ENCODE measurements at places on chromosomes 3 and 15.

- DNase-seq, result no peak
These were observed 10.6 kb downstream of the TPM1 start for GRCh38 chr15:63052961-63053698.

- DNase-seq, result no peak
These were observed 8.6 kb upstream of the RPL29 start for GRCh38 chr3:52004163-52004787.

DNA sequence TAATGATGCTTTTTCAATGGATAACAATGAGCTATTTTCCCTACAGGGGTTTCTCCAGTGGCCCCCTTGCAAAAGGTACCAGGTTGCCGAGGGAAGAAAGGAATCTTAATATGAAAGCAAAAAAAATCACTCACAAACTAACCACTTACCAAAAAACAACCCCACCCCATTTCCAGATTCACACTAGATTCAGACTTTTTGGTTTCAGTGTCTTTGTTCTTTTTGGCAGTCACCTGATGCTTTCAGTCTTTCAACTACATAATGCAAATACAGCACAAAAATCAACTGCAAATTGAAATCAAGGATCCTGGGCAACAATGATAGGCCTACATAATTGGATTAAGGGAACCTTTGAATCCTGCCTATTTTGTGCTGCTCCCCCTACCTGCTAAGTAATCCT lies 71.1 kb upstream of the RAP2B start:
- no peak for DNase-seq

DNA sequence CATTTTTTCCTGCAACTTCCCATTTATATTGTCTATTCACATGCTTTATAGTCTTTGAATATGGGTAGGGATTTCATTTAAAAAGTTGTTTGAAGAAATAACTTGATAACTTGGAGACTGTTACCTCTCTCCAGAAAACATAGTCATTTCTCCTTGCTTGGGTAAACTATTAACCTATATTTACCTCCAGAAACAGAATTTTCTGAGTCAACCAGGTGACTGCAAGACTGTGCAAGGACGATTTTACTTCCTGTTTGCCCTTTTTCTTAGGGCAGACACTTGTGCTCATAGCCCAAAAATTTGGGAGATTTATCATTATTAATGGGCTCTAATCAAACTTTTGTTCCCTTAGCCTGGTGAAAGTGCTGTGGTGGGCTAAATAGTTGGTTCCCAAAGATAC lies 14.3 kb upstream of the MOBP start:
- no peak for DNase-seq

DNA sequence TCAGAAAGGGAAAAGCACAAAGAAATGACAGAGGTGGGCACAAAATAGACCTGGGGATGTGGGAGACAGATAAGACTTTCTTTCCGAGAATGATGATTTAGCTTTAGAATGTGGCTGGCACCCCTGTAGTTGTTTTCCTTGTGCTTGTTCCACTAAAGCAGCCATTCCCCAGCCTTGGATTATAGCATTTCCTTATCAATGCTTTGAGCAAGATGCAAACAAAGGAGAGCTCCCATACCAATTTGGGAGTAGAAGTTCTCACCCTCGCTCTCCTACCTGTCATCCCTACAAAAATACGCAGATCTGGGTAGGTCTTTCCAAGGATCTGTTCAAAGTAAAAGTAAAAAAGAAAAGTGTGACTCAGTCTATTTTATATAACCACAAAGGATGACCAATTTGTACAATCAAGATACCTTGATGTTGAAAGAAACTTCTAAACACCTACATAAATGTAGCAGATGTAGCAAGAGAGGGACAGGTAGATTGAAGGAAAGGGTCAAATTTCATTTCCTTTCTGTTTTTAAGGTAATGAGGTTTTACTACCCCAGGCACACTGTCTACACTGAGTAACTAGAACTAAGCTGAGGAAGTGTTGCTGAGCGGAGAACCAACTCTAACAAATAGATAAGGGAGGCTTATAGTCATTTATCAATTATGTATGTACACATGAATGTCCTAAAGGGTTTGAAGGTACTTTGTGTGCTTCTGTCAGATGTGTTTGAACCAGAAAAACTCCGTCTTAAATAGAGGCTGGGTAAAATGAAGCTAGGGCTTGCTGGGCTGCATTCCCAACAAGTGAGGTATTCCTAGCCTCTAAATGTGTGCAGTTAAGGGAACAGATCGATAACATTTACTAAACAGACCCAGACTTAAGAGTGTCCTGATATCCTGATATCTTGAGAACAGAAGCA lies 91.1 kb upstream of the LRRN1 start:
- no peak for DNase-seq

DNA sequence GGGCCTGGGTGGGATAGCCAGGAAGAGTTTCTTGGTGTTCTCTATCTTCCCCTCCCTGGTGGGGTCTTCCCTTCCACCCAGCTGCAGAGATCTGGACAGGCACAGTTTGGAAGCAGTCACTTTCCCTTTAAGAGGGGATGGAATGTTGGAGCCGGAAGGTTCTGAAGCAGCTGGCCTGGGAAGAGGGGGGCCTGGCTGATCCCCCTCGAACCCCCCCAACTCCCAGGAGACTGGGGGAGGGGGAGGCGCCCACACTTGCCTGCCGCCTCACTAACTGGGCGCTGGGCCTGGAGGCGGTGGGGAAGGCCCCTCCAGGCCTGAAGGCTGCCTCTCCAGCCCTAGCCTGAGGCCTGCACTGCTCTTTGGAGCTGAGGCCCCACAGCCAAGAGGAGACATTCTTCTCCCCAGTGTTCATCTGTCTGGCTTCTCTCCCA lies 1.4 kb downstream of the DVL3 start:
- no peak for DNase-seq

DNA sequence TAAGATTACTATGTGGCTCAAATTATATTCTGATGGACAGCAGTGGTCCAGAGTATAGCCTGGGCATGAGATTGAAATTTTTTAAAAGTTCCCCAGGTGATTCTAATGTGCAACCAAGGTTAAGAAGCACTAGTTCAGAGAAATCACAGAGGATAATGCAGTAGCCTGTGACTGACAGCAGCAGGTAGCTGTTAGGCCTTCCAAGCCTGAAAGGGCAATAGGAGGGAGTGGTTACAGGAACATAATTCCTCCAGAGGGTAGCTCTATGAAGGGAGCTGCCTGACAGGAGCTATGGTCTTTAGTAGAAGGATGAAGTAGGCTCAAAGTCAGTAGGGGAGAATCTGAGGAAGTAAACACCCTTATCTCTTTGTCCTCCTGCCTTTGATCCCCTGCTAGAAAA lies 342.9 kb upstream of the PPP2R3A start:
- DNase-seq, result no peak

DNA sequence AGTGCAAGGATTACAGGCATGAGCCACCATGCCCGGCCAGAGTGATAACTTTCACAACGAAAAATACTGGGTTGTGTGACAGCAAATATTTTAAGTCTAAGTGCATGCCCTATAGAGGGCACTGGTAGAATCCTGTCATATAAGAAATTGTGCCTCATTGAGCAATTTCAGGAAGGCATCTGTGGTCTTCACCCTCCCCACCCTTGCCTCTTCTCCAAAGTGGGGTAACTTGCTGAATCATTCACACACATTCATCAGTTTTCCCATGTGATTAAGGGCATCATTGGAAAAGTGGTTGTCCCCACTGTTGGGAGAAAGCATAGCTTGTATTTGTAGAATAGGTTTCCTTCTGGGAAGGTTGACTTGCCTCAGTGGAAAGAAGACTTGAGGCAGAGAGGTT lies 9.2 kb downstream of the MITF start:
- no peak for DNase-seq

DNA sequence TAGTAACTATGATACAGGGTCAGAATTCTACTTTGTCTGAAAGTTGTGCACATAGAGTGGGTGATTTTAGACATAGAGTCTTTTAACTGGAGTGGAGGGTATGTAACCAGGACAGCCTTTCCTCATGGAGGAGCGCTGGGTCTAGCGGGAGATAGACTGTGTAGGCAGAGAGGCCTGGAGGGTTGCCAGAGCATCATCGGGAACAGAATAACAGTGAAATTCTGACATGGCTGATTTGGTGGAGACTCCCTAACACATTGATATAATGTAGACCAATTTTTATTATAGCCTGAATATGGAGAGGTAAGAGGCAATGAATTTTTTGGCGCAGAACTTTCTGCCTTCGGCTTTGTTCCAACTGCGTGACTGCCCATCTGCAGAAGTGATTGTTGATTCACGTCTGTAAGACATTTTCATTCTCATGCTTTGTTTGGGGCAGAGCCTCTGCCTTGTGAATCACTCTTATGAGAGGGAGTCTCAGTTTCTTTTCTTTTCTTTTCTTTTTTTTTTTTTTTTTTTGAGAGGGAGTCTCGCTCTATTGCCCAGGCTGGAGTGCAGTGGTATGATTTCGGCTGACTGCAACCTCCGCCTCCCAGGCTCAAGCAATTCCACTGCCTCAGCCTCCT lies 16.0 kb downstream of the LPP start:
- DNase-seq, result no peak

GRCh38 chr15:92146511-92147150 lies 247.1 kb upstream of the ST8SIA2 start:
- no peak for DNase-seq

GRCh38 chr15:57947781-57948180 lies 117.7 kb downstream of the ALDH1A2 start:
- DNase-seq, result no peak

DNA sequence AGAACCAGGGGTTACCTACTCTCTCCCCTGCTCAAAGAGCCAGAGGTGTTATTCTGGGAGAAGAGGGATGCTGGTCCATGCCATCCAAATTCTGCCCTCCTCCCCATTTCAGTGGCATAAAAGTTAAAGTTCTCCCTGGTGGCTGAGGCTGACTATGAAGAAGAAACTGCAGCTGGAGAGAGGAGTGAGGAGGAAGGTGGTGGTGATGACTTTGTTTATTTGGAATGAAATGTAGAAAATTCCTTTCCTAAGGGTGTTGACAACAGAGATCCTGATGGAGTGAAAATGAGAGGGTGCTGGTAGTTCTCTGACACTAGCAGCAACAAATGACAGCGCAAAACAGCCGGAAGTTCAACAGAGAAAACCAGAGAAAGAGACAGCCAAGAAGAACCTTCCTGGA lies 100.4 kb downstream of the PCCB start:
- DNase-seq, result no peak

GRCh38 chr3:55965776-55966175 lies 478.7 kb upstream of the WNT5A start:
- no peak for DNase-seq

DNA sequence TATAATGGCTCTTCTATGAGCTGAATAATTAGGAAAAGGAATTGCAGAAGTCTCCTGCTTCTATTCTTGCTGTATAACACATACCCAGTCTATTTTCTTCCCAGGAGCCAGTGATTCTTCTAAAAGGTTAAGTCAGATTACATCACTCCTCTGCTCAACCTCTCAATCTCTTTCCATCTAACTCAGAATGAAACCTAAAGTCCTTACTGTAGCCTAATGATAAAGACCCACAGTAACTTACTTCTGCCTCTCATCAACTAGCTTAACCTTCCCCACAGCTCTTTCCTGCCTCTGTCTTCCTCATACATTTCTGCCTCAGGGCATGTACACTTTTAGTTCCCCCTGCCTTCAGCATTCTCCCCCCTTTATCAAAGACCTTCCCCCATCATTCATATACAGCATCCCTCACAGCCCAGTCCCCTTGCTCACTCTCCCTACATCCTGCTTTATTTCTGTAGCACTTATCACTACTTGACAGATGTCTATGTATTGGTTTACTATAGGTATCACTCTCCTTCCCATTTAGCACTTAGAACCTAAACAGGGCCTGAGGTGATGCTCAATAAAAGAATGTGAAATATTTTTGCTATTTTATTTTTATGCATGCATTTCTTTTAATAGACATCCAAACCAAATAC lies 28.5 kb upstream of the CMTM6 start:
- DNase-seq, result no peak

DNA sequence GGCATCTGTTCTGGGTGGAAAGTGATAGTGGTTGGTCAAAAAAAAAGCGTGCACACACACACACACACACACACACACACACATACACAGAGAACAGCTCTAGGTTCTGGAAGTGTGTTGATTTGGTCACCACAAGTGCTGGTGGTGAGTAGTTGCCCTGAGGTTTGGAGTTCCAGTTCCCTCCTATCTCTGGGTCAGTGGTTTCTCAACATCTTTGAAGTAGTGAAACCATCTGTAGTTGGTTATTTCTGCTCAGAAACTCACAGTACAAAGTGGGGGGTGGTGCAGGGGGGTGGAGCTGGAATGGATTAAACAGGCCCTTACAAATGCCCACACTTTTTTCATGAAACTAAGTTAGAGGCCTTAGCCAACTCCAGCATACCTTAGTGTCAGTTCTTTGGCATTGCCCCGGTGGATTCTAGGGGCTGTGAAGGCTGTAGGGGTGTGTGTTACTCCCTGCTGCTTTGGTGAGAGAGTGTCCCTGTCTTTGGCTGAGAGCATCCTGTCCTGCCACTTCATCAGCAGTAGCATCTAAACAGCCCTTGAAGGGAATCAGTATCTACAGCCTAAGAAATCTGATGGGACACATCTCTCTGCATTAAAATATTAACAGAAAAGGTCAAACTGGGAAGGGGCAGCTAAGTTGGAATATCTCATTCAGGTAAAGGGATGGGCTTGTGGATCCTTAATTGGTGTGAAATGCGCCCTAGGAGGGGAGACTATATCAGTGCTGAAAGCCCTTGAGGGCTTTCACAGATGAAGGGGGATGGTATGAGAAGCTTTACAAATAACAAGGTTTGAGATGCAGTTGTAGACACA lies 20.6 kb downstream of the SMAD3 start:
- DNase-seq, result no peak

DNA sequence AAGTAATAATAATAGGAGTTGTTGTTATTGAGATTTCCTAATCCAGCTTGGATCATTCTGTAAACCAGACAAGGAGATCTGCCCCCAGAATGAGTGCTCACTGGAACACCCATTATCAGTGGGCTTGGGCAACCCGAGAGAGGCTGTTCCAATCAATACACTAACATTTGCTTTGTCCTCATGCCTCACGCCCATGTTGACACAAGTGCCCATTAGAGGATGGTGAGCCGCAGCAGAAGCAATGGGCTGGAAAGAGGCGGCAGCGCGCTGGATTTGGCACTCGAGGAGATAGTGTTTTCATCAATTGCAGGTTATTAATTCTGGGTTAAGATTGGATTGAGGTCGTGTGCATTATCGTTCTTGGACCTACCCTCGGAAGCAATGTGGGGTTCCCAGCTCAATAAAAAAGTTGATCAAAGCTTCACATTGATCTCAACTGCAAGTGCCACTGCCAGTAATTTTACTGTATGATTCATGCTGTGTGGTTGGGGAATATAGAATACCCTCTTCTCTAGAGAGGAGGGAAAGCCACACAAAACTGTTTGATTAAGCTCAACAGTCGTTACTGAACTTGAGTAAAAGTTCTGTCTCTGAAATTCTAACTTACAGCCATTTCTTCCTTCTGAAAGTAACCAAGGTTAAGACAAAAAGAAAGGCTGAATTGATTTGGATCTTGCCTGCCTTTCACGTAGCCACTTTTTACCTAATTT lies 15.7 kb downstream of the LYZL4 start:
- no peak for DNase-seq

Data from activated CD4-positive, alpha-beta T cell treated with anti-CD3 and anti-CD28 coated beads for 4 hours (primary cell).